ENCODE measurements at places on chromosomes 3 and 15. TPM values are rescaled to one million over a fixed set of nuclear protein-coding genes. Genes with fewer than 3 reads are reported as not detected.

The TKT gene
- total RNA-seq = 368 TPM

GRCh38 chr3:172688588-172688987 lies 22.3 kb downstream of the NCEH1 start:
- no peak for DNase-seq

- no peak for DNase-seq
Measured at GRCh38 chr3:38453075-38453912, at the start of gene ACVR2B. TSS of gene ACVR2B (plus strand) at chr3:38453890. CDS start at chr3:38454323, 433 bp downstream.

DNA sequence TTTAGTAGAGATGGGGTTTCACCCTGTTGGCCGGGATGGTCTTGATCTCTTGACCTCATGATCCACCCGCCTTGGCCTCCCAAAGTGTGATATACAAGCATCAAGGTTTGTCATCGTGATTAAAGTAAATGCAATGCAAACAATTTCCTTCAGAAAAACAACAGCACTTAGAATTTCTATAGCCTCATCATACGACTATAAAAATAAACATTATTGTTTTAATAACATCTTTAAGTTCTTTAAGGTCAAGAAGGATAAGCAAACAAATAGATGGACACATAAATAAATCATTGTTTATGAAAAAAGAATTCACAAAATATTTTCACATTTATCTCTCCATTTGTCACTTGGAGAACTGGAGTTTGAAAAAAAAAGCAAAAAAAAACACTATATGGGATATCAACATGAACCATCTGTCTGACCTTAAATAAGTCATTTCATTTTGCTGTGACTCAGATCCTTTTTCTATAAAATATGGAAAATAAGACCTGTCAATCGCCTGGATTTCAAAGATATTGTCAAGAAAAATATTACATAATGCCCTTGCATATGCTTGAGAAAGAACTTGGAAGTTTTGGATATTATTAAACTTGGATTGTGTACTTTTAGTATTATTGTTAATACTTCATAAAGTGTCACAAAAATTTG lies 642.0 kb upstream of the KCNMB2 start:
- no peak for DNase-seq
